ENCODE measurements at places on chromosomes 16 and 17.

GRCh38 chr16:70790815-70791214 lies 10.1 kb downstream of the VAC14 start:
- DNase-seq, result no peak

DNA sequence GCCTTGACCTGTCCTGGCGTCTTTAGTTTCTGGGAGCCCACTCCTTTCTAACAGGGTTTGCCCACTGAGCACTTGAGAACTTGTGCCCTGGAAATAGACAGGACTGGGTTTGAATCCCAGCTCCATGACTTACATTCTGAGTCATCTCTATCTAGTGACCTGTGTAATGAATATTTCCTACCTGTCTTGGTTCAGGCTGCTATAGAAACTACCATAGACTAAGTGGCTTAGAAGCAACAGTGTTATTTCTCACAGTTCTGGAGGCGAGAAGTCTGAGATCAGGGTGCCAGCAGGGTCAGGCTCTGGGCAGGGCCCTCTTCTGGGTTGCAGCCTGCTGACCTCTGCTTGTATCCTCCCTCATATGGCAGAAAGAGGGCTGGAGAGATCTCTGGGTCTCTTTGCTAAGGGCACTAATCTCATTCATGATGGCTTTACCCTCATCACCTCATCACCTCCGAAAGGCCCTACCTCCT lies 110.7 kb upstream of the DHX40 start:
- no peak for DNase-seq

DNA sequence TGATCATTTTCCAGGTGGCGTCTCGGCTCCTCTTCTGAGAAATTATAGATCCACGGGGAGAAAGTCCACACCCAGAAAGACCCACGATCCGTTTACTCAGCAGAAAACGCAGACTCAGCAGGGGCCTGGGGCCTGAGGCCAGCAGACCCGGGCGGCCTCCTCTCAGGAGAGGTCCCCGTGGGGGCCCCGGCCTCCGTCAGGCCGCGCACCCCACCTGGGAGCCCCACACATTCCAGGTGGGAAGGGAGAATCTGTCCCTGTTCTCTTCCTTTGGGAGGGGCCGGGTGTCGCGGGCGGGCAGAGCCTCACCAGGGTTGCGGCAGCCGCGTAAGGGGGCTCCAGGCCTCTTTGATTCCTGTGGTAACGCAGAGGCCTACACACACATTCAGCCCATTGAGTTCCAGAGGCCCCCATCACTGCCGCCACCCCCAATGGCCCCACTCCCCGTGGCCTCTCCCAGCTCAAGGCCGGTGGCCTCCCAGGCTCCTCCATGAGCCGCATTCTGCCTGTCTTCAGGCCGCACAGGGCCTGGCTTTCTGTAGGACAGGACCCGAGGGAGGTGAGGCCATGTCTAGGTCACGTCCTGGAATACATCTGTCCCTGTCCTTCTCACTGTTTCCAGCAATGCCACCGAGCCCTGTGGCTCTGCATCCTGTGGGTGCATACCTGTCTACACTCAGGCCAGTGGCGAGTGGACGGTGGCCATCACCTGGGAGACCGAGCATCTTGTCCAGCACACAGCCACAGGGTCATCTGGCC lies 1.6 kb upstream of the IGFALS start:
- DNase-seq, result no peak

- DNase-seq, result peak; percentile 68
Measured at GRCh38 chr16:54506741-54507500, 220.3 kb upstream of the IRX3 start.

- DNase-seq, result peak; percentile 14
Measured at GRCh38 chr16:58119509-58119845, 9.7 kb downstream of the CFAP20 start.

DNA sequence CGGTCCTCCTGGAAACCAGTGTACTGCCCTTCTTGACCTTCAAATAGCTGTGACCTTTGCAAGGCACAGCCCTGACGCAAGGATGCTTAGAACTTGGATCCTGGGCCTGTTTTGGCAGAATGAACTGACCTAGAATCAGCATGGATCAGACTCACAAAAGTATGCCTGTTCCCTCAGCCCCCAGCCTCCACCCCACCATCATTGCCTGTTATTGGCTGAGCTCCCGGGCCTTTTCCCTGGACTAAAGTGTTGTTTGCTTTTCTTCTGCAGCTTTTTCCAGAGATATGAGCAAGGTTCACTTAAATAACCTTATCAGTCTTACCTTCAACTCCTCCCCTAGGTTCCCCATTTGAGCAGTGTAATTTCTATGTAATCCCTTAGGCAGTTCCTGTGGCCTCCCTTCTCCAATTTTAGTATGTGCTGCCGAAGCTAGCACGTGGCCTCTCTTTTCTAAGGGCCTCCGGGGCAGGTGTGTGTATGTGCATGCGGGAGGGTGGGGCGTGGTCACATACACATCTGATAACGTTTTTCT lies 347.4 kb downstream of the MAF start:
- no peak for DNase-seq

GRCh38 chr17:72771734-72772133 lies 320.8 kb downstream of the SLC39A11 start:
- DNase-seq, result peak; percentile 60

DNA sequence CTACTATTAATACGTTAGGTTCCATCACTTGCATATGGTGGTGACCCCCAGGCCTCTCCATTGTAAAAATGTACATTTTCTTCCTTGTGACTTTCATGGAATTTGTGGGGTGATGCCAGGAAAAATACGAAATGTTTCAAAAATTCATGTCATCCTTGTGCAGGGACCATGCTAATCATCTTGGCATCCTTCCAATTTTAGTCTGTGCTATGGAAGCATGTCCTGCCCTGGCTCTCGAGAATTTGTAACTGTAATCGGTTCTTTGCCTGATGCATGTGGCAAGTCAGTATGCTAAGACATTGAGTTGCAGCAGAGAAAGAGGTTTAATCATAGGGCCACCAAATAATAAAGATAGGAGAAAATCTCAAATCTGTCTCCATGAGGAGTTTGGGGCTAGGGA lies 14.3 kb upstream of the GINS3 start:
- peak; percentile 4 for DNase-seq

DNA sequence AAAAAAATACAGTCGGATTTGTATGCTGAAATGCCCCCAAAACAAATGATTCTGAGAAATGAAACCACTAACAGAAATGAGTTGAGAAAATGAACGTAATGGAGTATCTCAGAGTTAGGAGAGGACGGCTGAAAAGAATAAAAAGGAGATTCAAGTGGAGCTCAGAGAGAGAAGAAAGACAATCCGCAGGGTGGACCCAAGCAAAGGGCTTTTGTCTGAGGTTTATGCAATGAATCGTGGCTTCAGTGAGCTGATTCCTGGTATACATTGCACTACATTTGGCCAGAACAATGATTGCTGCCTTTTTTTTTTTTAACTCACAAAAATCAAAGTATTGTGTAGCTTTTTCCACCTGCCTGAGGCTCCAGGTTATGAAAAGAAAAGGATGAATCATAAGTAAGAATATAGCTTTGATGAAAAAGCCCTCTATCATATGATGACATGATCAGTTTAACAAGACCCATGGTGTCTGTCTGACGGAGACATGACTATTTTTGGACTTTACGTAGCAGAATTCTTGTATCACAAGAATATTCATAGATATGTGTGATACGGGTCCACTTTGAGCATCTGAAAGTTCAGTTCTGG lies 4.4 kb upstream of the MED9 start:
- DNase-seq, result no peak

DNA sequence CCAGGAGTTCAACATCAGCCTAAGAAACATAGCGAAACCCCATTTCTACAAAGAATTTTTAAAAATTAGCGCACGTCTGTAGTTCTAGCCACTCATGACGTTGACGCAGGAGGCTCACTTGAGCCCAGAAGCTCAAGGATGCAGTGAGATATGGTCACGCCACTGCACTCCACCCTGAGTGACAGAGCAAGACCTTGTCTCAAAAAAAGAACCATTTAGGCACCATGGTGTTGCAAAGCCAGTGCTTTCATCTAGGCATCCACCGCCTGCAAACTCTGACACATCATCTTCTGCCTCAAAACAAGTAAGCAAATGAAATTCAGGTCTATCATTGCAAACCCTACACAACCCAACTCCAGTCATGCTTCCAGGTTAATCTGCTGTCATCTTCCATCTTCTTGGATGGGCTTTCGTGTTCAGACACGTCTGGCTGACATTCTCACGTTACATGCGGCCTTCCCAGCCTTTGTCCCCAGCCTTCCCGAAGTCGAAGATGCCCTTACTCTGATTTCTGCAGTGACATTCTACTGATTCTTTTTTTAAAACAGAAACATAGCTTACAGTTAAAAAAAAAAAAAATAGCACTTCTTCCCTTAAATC lies 8.9 kb downstream of the ANKRD11 start:
- DNase-seq, result peak; percentile 6

DNA sequence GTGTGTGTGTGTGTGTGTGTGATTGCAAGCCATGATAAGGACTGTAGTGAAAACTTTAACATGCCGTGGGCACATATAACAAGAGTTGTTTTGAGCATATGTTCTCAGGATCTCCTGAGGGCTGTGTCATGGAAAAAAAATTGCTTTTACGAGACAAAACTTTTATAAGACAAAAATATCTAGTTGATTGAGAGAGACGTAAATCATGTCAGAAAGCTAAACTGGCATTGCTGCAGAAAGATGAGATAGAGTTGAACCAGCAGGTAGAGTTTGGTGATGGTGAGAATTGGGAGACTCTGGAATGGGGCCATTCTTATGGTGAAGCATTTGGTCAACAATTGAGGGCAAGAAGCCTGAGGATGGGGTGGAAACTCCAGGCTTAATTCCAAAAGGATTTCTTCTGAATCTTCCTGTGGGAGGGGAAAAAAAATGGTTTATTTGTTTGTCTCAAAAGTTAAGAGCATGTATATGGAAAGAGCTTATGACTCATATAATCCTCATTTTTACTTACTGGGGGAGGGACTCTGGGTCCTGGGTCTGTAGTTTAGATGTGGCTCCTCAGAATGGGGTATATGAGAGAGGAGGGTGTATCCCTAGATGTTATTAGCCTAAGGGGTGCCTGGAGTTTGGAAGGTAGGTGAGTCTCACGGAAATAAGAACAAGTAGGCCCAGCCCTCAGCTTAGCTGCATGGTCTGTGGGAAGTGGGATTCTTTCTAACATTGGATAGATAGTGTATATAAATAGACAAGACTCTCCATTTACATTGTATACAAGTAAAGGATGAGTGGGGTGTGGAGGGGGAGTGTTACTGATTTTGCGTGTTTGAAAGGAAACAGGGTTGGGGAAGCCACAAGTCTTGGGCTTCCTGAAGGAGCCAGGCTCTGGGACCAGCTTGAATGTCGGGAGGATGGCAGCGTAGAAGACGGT lies 7.1 kb downstream of the MINK1 start:
- DNase-seq, result no peak

GRCh38 chr16:31327646-31328225 lies 27.2 kb upstream of the ITGAX start:
- DNase-seq, result no peak

GRCh38 chr16:1330931-1331711 lies 2.3 kb upstream of the BAIAP3 start:
- no peak for DNase-seq

DNA sequence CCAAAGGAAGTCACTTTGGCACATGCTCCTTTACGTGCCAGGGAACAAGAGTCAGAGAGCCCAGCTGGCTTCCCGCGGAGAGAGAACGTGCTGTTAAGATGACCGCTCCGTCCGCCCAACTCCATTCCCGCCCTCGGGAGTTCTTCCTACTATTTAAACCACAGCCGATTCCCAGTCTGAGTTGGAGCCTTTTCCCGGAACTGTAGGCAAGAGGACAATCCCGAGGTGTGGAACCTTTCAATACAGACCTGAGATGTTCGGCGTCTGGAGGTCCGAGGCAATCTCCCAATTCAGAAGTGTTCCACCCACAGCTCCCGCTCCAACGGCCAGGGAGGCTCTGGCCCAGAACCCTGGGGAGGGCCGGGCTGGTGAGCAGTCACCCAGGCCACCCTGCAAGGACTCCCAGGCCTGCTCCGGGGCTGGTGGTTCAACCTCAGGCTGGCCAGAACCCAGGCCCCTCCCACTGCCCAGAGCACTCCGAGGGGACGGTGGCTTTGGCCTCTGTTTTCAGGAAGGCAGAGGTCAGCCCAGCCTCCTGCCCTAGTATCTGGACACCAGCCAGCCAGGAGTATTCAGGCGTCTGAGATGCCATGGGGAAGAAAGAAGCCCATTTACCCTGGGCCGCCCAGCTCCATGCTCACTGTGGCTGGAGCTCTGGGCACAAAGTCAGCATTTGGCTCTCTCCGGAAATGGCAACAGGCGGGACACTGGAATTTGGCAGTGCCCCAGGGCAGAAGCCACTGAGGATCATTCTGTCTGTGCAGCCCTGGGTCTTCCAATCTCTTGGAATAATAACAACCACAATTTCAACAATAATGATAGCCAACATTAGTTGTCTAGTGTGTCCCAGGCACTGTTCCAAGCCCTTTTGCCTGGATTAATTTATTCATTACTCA lies 21.4 kb downstream of the EMP2 start:
- DNase-seq, result no peak

- no peak for DNase-seq
Measured at GRCh38 chr16:10280262-10281170, 98.3 kb upstream of the GRIN2A start.

DNA sequence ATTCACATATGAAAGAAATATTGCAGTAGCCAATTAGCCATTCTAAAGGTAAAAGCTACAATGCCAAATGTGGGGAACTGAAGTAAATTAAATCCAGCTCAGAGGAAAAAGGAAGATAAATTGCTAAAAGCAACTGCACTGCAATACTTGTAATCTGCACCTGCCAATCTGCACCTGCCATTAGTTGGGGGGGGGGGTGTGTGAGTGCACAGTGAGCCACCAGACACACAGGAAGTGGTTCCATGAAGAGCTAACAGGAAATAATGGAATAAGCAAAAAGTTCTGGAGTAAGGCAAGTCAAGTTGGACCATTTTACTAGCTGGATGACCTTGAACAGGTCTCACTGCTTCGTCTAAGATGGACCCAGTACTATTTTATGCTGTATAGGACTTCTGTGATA lies 191.8 kb downstream of the PARN start:
- DNase-seq, result peak; percentile 8

DNA sequence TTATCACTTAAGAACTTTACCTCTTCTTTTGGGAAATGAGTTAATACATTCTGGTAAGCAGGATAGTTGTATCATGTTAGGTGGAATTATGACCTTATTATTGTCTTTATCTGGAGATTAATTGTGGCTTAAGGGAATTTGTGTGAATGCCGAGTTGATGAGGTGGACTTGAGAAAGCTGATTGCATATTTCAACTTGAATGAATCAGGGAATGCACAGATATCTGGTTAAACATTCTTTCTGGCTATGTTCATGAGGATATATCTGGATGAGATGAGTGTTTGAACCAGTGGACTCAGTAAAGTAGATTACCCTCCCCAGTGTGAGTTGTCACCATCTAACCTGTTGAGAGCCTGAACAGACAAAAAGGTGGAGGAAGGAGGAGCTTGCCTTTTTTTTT lies 326.1 kb upstream of the GOT2 start:
- DNase-seq, result no peak
